Epithelial cell of proximal tubule (primary cell): ENCODE measurements at places on chromosomes 3 and 15. TPM values are rescaled to one million over a fixed set of nuclear protein-coding genes. Genes with fewer than 3 reads are reported as not detected.

Gene CLEC3B
- total RNA-seq: not detected in 2 replicates

Gene NR1D2
- total RNA-seq: 5.9 and 6.1 TPM in 2 replicates

Gene HOMER2
- 41.4 and 48.8 TPM in 2 replicates for total RNA-seq

Gene PLCB2
- total RNA-seq: 0.81 and 1.2 TPM in 2 replicates

Gene UROC1
- total RNA-seq: not detected in 2 replicates

Gene STRA6
- 1.9 and 3.9 TPM in 2 replicates for total RNA-seq

Gene NME9
- total RNA-seq: 0.43 TPM in 1 of 2 replicates, not detected in the other

Gene TMCO5A
- not detected in 2 replicates for total RNA-seq
